ENCODE measurements at places on chromosomes 5 and 9. TPM values are rescaled to one million over a fixed set of nuclear protein-coding genes. Genes with fewer than 3 reads are reported as not detected.

DNA sequence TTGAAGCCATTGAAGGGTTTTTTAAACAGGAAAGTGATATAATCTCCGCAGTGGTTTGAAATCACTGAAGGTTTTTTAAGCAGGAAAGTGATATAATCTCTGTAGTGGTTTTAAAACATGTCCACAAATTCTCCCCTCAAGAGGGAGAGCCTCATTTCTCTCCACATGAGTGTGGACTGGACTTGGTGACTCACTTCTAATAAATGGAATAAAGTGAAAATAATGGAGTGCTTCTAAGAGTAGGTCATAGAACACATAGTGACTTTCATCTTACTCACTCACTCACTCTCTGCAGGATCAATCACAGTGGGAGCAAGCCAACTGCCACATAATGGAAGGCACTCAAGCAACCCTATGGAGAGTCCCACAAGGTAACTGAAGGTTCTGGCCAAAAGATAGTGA is 12.0 kb downstream of the CTNNAL1 start:
- peak; percentile 92 for DNase-seq

DNA sequence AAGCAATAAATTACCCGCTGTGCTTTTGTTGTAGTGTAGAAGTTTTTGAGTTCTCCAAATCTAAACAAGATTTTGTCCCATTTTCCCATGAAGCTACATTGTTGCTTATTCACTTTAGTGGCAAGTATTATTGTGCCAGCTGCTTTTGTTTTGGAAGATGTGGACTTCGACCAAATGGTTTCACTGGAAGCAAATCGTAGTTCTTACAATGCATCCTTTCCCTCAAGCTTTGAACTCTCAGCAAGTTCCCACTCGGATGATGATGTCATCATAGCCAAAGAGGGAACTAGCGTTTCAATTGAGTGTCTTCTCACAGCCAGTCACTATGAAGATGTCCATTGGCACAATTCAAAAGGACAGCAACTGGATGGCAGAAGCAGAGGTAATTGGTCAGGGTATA is 10.9 kb downstream of the MFAP3 start:
- no peak for DNase-seq

The INSYN2B gene
- polyA plus RNA-seq, result 10.6 TPM

GRCh38 chr5:58404734-58405133 is 55.2 kb downstream of the PLK2 start:
- no peak for DNase-seq

DNA sequence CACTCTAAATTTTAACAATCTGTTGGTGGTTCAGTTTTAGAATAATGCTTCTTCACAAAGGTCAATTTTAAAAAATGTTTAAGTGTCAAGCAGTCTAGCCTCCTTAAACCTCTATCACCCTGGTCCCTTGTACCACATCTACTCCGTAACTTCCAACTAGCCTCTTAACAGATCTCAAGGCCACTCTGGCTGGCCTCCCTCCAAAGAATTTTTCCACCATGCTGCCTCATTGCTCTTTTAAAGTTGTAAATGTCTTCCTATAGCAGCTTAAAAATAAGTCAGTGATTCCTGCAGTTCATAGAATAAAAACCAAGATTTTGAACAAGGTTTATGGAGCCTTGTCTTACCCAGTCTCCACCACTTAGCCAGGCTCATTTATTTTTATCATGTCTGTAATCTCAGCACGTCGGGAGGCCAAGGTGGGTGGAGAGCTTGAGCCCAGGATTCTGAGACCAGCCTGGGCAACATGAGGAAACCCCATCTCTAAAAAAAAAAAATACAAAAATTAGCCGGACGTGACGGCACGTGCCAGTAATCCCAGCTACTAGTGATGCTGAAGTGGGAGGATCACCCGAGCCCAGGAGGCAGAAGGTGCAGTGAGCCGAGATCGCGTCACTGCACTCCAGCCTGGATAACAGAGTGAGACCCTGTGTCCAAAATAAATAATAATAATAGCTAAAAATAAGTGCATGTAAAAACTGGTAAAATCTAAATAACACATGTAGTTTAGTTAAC is 924.9 kb upstream of the DMAC1 start:
- DNase-seq, result no peak

DNA sequence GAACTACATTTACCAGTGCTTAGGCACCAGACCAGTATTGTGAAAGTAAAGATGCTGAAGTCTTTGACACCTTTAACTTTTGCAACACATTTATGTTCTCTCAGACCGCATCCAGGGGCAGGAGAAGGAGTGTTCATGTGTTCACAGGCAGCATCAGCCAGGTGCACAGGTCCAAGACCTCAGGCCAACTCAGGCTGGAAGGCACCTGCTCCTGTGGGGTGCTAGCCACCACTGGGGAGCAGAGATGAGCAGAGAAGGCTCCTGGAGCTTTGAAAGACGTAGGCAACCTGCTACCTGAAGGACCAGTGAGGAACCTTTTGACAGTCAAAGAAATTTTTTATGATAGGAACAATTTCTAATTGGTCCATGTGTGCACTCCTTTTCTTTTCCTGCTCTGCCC is 35.6 kb downstream of the DAPK1 start:
- no peak for DNase-seq

DNA sequence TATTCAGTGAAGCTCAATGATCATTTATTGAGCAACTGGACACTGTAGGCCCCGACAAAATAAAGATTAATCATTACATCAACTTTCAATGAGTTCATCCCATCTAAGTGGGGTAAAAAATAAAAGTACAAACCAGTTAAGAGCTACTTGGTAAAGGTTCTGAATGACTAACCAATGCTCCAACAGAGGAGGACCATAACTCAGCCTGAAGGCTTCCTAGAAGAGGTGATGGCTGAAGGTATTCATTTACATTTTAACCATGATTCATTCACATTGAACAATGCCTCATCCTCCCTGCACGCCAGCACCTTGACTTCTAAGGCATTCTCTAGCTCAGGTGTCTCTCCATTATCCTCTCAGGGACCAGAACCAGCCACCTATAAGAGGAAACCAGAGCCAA is 201.4 kb downstream of the ZNF462 start:
- no peak for DNase-seq

The KCNMB1 gene
- not detected for polyA plus RNA-seq

The SLC46A2 gene
- not detected for polyA plus RNA-seq

All from GM23248 (cell line).